Activated T-cell treated with anti-CD3 and anti-CD28 coated beads, Interleukin-2, amount 50 U/mL, for 1 hour (primary cell): ENCODE measurements at places on chromosomes 6 and 20.

DNA sequence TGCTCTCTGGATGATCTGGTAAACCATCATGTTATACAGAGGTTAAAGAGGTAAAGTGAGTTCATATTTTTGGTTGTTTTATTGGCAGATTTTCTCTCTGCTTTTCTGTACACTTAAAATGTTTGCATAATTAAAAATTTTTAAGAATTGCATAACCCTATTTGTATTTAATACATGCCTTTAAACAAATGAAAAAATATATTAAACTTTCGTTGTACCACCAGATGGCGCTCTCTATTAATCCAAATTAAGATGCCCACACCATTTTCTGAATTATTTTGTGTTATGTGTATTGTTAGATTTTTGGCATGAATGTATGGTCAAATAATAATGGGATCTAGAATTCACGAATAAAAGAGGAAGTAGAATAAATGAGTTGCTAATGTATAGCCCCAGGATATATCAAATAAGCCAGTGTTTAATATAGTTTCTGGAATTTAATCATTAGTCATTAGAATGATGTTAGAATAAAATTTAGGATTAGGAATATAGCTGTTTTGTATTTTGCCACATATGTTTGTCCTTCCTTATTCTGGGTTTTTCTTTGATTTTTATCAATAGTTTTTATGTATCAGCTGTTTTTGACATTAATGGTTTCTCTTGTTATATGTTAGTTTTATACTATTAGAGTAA is 38.9 kb downstream of the SMAP1 start:
- no peak for DNase-seq

DNA sequence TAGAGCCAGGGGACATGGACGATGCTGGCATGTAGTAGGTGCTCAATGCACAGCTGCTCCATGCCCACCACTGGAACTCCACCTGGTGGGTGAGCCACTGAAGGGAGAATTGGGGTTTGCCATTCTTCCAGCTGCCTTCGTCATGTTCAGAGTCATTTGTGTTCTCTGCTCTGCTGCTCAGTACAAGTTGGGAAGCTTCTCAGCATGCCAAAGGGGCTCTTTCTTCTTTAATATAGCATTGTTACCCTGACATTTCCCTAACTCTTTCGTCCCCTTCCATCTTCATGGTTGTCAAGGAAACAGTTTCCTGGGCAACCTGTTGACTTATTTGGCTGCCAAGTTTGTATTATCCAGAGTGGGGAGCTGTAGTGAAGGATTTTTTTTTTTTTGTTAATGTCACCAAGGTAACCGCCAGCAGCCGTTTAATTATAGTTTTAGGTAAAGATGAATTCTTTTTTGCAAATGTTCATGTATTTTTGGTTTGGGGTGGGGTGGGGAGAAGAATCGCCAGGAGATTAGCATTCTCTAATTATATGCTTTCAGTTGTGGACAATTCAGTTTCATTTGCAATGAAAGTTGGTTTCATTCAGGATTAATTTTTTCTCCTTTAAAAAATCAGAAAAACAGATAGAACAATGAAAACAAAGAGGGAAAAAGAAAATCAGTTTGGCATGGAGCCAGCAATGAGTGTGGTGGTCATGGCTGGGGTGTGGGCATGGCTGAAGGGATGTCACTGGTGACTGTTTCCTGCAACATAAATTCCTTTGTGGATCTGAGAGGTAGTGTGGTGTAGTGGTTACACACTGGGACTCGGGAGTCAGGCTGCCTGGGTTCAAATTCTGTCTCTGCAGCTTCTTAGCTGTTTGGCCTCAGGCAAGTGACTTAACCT is 73.0 kb upstream of the KCNG1 start:
- DNase-seq = no peak

GRCh38 chr20:43389839-43390626 is 67.7 kb upstream of the SRSF6 start:
- no peak for DNase-seq

- DNase-seq = no peak
Observed at GRCh38 chr6:138582573-138582972, 83.3 kb upstream of the NHSL1 start.

GRCh38 chr6:2980465-2980855 is 9.1 kb upstream of the SERPINB6 start:
- DNase-seq = no peak

DNA sequence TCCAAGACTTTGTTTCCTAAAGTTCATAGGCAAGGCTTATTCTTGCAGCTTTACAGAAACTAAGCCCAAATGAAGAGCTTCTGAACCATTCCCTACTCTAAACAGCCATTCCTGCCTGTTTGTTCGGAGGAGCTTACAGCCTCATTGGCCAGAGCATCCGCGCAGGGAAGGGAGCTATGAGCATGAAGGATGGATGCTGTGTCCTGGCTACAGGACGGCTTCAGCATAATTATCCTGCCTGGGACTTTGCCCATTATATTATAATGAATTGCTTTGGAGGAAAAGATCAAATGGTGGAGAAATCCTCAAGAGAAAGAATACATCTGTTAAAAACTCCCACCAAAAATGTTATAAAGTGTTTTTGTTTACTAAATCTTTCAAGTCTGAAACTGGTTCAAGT is 378.2 kb upstream of the BTBD3 start:
- no peak for DNase-seq

GRCh38 chr6:63525186-63525878 is 46.9 kb upstream of the LOC128125822 start:
- no peak for DNase-seq

DNA sequence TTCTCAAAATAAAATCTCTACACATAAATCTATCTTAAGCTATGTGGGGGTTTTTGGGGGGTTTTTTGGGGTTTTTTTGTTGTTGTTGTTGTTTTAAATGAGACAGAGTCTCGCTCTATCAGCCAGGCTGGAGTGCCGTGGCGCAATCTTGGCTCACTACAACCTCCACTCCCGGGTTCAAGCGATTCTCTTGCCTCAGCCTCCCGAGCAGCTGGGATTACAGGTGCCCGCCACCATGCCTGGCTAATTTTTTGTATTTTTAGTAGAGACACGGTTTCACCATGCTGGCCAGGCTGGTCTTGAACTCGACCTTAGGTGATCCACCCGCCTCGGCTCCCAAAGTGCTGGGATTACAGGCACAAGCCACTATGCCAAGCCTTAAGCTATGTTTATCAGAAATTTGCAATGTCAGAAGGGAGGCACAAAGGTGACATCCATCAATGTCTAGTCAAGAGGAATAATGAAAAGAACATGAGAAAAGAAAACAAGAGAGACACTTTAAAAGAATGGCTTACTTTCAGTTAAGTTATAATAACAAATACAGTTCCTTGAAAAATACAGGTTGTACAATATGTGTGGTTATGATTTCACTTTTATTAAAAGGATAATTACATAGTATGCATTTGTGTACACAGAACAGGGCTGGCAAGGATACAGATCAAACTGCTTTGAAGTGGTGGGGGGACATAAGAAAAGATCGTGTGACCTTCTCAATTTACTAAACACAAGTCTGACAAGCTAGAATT is 28.6 kb downstream of the SLC23A2 start:
- DNase-seq = no peak

DNA sequence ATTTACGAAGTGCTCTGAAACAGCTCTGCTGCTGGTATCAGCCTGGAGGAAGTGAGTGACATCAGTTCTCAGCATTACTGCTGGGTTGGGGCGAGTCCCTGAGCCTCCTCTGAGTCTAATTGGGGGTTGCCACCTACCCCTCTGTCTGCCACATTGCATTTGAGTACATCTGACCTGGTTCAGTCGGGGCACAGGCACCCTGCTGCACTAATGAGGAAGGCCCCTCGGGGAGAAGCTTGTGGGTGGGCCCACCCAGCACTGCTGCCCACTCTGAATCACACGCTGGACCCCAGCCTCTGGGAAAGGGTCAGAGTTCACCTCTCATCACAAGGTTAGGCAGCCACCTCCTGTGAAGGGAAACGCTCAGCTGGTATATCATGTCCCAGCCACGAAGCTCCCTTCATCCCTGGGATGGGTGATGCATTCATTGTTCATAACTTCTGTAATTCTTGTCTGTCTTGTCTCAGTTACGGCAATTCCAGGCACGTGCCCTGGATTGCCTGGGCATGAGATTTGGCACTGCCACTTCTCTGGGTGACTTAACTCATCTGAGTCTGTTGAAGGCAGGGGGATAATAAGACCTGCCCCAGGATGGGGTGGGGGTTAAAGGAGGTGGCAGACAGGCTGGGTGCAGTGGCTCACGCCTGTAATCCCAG is 13.3 kb downstream of the DNMT3B start:
- no peak for DNase-seq

GRCh38 chr6:123812621-123813020 is 9.0 kb downstream of the NKAIN2 start:
- DNase-seq = no peak

- DNase-seq = peak; percentile 77
Observed at GRCh38 chr6:24581084-24581669, 64.8 kb downstream of the KIAA0319 start.

- DNase-seq = no peak
Observed at GRCh38 chr20:43046966-43047365, 142.7 kb downstream of the PTPRT start.

DNA sequence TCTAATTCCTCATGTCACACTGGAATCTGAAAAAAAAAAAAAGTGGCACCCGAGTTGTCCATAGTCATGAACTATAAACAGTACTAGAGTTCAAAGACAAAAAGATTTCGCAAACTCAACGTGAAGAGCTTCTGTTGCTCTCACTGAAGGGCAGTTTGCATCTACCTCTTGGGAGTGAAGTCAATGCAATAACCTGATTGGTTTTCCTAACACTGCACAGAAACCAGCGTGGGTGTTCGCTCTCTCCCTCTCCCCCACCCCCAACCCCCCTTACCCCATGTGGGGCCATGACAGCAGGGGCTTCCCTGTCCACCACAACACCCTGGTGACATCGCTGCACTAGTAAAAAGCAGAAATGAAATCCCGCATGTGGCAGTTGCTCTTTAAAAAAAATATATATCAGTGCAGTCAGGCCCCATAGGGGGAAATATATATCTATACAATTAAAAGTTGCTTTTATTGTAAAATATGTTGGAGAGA is 66.9 kb downstream of the GMPR start:
- no peak for DNase-seq
